ENCODE measurements at places on chromosomes 16 and 17. TPM values are rescaled to one million over a fixed set of nuclear protein-coding genes. Genes with fewer than 3 reads are reported as not detected.

- no peak for DNase-seq
These were observed 670.9 kb downstream of the TOX3 start for GRCh38 chr16:51875834-51876600.

- DNase-seq = no peak
These were observed 72.2 kb upstream of the CES5A start for GRCh38 chr16:55947366-55947765.

Gene TBX4
- total RNA-seq = 0.54 TPM

Gene IL34
- 5.0 TPM for total RNA-seq

DNA sequence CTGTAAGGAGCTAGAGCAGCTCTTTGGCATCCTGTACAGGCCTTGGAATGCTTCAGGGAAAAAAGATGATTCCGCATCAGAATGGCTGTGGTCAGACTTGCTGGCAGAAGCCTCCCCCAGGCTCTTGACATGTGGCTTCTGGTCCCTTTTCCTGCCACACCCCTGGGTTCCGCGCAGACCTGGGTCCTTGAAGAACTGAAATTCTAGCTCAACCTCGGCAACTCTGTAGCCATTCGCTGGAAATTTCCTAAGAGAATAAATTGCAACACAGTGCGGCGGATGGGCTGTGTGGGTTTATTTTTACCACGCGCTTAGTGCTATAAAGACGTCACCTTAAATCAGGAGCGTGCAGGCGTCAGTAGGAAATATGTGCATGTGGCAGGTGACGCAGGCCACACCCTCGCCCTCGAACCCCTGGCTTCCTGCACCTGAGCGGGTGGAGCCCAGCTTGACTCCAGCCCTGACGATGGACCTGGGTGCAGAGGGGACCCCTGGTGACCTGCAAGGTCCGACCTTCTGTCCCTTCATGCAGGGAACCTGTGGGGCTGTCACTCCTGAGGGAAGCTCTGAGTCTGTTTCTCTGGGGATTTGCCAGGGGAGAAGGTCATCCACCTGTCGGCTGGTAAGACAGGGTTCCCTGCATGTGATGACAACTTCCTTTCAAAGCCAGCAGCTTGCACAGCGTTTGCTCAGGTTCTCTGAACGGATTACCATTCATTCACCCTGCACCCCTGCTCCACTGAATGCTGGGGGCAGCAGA, 46.3 kb downstream of the METRNL start:
- DNase-seq = no peak

DNA sequence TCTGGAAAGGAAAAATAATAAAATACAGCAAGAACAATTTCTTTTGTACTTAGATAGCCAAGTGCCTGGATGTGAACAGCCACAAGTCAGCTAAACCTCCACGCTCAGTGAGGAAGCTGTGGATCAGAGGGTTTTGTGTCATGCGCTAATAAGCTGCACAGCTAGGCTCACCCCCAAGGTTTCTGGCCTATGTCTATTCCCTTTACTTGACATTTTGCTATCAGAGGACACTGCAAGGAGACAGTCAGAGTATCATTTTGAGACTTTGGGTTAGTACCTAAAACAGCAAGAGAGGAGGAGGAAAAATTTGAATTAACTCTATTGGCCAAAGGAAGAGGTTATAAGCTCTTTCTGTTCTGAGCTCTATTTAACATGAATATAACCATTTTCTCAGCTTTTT, 139.3 kb downstream of the KCNJ2 start:
- DNase-seq = no peak

Gene SEC14L5
- total RNA-seq = 0.27 TPM

Gene NOXO1
- total RNA-seq = not detected
